B cell (primary cell): ENCODE measurements at places on chromosomes 5 and 9. TPM values are rescaled to one million over a fixed set of nuclear protein-coding genes. Genes with fewer than 3 reads are reported as not detected.

DNA sequence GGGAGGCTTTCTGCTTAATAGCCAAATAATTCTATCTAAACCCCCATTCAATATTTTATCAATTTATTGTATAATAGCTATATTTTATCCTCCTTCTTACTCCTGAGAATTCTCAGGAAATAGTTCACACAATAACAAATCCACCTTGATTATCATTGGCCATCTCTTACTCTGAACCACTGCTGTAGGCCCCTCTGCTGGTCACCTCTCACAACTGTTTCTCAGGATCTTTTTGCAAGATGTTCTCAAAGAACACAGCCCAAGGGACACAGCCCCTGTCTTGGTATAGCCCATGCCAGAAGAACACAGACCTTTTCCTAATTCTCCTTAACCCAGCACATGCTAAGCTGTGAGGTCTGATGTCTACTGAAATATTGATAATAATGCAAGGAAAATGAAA lies 74.9 kb upstream of the HTR4 start:
- H3K4me1 ChIP-seq: no peaks in the 10 kb centered on the region
- no peak overlapping the region for H3K4me3 ChIP-seq
- DNase-seq: no peak

The PCDHB10 gene
- not detected in 2 replicates for total RNA-seq

DNA sequence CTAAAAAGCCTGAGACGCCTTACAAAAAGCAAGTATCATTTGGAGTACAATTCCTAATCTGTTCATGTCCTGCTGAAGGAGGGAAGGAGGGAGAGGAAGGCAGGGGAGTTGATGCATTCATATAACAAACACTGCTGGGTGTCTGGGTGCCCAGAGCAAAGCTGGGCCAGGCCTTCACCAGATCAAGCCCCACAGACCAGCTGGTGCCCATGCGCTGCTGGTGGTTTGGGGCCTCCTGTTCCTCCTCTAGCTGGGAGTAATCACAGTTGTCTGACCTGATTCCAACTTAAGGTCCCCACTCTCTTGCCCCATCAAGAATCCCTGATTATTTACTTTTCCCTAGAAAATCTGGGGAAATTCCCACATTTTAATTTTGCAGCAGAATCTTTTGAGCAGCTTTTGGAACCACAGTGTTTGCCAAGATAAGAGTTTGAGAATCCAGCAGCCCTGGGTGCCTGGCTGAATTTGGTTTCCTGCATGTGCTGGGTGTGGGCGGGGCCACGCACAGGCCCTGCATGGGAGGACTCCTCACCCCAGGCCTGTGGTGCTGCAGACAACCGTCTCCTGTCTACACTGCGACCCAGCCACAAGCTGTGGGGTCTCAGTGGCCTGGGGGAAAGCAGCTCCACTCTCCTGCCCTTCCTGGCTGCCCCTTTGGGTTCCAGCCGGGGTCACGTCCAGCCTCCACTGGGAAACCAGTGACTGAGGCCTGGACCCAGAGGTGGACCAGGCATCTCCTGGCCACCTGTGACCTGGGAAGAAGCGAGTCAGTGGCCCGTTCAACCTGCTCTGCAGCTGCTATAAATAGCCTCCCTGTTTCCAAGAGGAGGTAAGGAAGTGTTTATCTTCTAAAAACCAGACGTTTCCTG lies 47.5 kb downstream of the NEURL1B start:
- DNase-seq: no peak
- H3K27me3 ChIP-seq: no peaks in the 10 kb centered on the region
- no peak overlapping the region for H3K4me3 ChIP-seq
- H3K27ac ChIP-seq: no peak overlapping the region
- no peaks in the 10 kb centered on the region for H3K36me3 ChIP-seq

The PDCD1LG2 gene
- 0.49 and 0.67 TPM in 2 replicates for total RNA-seq

The CAVIN4 gene
- total RNA-seq: 0.17 and 0.19 TPM in 2 replicates

The F2RL1 gene
- total RNA-seq: 0.51 and 0.64 TPM in 2 replicates

DNA sequence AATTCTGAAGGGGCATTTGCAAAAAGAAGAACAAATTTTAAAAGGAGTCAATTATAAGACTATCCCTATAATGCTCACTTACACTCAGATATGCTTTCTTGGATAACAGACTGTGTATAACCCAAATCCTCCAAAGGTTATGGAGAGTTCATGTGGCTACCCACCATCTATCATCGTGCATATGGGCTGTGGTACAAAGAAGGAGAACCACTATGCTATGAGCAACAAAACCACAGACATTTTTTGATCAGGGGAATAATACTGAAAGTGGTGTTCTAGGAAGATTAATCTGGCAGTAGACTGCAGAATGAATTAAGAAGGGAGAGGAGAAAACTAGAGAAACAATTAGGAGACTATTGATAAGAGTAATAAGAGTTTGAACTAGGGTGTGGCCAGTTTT lies 16.8 kb downstream of the NR3C1 start:
- peaks cover 4% of the 10 kb centered on the region for H3K4me1 ChIP-seq
- no peak overlapping the region for H3K4me3 ChIP-seq
- peaks cover 20% of the 10 kb centered on the region for H3K36me3 ChIP-seq
- H3K27ac ChIP-seq: no peak overlapping the region

- no peaks in the 10 kb centered on the region for H3K4me1 ChIP-seq
- no peak for DNase-seq
- H3K4me3 ChIP-seq: no peak overlapping the region
- H3K27me3 ChIP-seq: no peaks in the 10 kb centered on the region
Observed at GRCh38 chr5:53359916-53360517, 120.4 kb upstream of the FST start.

DNA sequence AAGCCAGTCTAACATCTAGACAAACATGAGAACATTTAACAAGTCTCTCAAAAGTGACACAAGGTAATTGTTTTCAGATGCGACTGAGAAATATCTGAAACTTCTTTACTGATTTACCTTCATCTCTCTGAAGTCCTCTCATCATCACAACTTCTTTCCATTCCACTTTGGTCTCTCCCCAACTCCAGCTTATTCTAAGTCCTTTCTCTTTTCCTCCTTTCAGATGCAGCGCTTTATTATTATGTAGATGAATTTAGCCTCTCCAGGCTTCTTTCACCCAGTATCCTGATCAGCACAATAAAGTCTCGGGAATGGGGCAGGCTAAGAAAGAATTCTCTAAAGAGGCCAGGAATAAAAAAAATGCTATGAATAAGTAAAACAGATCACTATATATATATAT lies 128.0 kb downstream of the KCTD16 start:
- H3K4me1 ChIP-seq: no peaks in the 10 kb centered on the region
- no peak overlapping the region for H3K4me3 ChIP-seq
- no peaks in the 10 kb centered on the region for H3K36me3 ChIP-seq
- no peak for DNase-seq
- H3K27ac ChIP-seq: no peak overlapping the region
- no peaks in the 10 kb centered on the region for H3K27me3 ChIP-seq

GRCh38 chr9:84673806-84674205 lies 4.3 kb downstream of the NTRK2 start:
- H3K4me3 ChIP-seq: no peak overlapping the region
- H3K27ac ChIP-seq: no peak overlapping the region
- H3K36me3 ChIP-seq: no peaks in the 10 kb centered on the region
- H3K4me1 ChIP-seq: peaks cover 9% of the 10 kb centered on the region
- H3K27me3 ChIP-seq: peaks cover 22% of the 10 kb centered on the region

DNA sequence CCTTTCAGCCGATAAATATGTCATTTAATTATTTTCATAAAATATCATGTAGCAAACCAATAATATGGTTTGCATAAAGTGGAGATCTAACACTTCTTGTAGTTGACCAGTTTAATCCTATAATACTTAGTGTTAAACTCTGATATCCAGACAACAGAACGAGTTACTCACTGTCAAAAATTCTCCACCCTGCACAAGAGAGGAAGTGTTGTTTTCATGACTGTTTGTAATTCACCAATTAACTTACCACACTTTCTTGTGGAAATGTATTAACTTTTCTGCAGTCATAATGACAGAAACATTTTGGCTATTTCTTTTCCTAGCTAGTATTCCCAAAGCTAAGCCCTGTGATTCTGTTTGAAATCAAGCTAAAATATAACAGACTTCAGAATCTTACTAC lies 555.3 kb upstream of the FTMT start:
- no peak overlapping the region for H3K27ac ChIP-seq
- no peaks in the 10 kb centered on the region for H3K4me1 ChIP-seq
- no peaks in the 10 kb centered on the region for H3K27me3 ChIP-seq
- no peaks in the 10 kb centered on the region for H3K36me3 ChIP-seq
- no peak overlapping the region for H3K4me3 ChIP-seq

The SMIM32 gene
- total RNA-seq: not detected in 2 replicates

DNA sequence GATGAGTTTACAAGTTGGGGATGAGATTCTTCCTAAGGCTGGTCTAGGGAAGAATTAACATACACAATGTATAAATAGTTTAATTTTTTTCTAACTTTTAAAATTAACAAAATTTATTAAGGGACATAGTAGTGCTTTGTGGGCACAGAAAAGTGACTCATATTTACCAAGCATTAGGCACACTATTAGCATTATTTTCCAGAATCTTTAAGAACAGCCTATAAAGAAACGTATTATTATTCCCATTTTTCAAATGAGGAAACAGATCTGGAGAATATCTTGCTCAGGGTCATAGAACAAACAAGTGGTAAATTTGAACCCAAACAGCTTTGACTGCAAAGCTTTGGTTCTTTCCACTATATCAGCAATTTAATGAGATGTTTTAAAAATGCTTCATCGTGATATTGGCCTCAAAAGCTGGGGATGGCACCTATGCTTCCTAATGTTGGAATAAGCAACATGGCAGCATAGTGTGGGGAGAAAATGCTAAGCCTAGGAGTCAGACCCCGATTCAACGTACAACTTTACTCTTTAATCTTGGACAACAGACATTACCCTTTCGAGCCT lies 55.9 kb downstream of the ABCA1 start:
- no peak overlapping the region for H3K27ac ChIP-seq
- DNase-seq: no peak
- no peaks in the 10 kb centered on the region for H3K27me3 ChIP-seq

DNA sequence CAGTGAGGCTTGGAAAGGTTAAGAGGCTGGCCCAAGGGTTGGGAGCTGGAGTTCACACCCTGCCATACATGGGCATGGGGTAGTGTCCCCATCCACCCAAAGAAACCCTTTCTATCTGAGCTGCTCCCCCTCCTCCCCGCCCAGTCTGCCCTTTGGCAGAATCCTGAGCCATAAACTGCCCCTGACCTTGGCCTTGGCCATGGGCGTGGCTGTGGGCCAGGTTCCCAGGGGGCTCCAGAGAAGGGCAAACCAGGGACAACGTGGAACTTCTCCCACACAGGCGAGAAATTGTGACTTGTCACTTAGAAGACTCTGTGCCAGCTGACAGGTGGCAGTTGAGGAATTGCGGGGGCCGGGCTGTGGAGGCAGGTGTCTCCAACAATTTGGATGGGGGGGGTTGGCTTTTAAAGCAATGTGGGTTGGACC lies 4.8 kb downstream of the FAM78A start:
- peaks cover 65% of the 10 kb centered on the region for H3K4me1 ChIP-seq
- peaks cover 6% of the 10 kb centered on the region for H3K36me3 ChIP-seq
- no peak for DNase-seq

GRCh38 chr5:149333711-149334443 lies 11.4 kb upstream of the GRPEL2 start:
- no peak overlapping the region for H3K4me3 ChIP-seq
- H3K27ac ChIP-seq: no peak overlapping the region
- H3K36me3 ChIP-seq: no peaks in the 10 kb centered on the region
- DNase-seq: no peak
